Gastroesophageal sphincter (tissue), 4 donors: ENCODE measurements at places on chromosomes 6 and 20.

DNA sequence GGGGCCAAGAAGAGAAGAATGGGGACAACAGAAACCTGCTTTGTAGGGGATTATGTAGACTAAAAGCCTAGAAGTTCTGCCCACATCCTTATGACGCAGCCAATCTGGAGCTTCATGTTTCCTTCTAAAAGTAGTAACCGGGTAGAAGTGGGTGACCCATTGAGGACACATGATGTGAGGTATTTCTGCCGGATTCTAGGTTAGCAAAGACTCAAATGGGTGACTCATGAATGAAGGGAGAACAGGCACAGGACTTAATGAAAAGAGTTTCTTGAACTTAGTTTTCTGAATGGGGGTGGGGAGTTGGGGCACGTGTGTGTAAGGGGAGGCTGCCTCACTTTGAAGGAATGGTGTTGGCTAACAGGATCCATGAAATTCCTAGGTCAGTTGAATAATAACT is 68.8 kb downstream of the CDS2 start:
- no peak for ATAC-seq

DNA sequence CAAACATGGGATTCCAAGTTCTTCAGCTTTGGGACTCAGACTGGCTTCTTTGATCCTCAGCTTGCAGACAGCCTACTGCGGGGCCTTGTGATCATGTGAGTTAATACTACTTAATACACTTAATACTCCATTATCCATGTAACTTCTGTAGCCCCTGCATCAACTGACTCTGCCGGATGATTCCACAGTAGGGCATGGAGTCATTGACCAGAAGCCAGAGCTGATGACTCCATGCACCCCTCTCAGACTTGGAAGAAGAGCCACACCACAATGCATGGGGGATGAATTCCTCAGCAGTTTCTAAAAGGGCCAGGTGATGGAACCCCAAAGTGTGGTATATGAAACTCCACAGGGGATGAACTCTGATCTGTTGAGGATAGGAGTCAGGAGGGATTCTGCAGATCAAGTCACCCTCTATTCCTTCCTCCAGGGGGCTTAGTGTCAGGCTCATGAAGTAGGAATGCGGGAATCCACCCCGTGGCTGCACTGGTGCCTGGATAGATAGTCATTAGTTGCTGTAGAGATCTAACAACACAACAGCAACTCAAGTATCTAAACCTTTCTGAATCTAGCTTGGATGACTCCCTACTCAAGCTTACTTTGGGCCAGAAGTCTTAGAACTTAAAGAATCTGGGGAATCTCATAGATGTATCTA is 70.2 kb downstream of the GPR6 start:
- ATAC-seq, result no peak

GRCh38 chr20:16058268-16058667 is 515.0 kb downstream of the KIF16B start:
- ATAC-seq, result no peak

DNA sequence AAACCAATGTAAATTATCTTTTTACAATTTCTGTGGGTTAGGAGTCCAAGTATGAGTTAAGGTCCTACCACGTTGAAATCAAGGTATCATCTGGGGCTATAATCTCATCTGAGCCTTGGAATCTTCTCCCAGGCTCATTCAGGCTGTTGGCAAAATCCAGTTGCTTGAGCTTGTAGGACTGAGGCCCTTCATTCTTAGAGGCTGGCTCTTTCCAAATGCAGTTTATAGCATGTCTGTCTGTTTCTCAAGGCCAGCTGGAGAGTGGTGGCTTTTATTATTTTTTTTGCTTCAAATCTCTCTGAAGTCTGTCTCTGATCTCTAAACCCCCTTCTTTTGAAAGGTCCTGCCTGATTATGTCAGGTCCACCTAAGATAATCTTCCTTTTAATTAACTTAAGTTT is 177.2 kb upstream of the ASCC3 start:
- no peak for ATAC-seq

DNA sequence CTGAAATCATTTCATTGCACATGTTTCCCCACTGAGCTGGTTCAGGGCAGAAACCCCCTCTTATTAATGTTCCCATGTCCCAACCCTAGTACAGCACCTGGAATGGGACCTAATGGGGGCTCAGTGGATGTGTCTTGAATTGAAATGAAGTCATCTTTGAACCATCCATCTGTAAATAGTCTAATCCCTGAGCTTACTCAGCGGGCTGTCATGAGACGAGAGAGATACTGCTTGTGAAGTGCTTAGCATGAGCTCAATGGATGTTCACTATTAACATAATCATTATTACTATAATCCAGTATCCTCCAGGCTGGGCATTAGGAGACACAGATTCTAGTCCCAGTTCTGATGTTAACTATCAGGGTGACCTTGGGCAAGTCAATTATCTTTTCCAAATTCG is 106.6 kb upstream of the LRFN2 start:
- ATAC-seq, result no peak

GRCh38 chr6:48511378-48511777 is 400.4 kb upstream of the PTCHD4 start:
- ATAC-seq, result no peak

DNA sequence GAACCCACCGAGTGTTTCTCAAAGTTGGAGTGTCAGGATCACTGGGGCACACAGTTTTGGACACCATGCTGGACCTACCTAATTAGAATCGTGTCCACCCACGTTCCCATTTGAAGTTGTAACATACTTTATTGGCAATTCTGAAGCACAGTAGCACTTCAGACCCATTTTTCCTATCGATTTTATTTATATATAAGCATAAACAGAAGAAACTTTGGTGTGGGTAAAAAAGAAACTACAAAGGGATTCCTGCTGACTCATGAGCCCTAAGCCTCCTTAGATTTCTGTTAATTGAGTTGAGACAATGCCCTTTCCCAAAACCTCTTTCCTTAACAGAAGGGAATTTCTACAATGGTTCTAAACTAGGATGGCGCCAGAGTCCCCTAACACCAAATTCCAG is 398.0 kb downstream of the CDKAL1 start:
- no peak for ATAC-seq

- ATAC-seq, result no peak
Measured at GRCh38 chr20:47380481-47380880, 24.0 kb upstream of the ZMYND8 start.

GRCh38 chr6:130625825-130626527 is 201.2 kb upstream of the SMLR1 start:
- no peak for ATAC-seq
